Foreskin keratinocyte (primary cell): ENCODE measurements at places on chromosomes 2 and 18.

- no peak for DNase-seq
Observed at GRCh38 chr2:218648787-218649100, 10.7 kb downstream of the ZNF142 start.

DNA sequence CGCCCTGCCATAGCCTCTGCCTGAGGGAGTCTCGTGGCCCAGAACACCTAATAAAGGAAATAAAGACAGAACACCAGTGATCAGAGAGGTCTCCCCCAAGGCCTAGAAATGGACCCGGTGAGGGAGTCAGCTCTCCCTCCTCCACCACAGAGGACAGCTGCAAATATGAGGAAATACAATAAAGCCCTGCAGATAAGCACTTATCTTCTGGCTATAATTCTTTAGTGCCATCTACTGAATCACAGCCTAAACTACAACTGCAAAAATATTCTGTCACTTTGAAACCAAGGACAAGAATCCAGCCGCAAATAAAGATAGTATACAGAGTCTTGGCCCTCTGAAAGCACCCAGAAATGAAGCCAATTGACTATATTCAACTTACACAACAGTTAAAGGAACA is 42.4 kb upstream of the TACR1 start:
- DNase-seq: no peak

- no peak for DNase-seq
Observed at GRCh38 chr2:165193178-165193777, 10.6 kb downstream of the SCN3A start.

DNA sequence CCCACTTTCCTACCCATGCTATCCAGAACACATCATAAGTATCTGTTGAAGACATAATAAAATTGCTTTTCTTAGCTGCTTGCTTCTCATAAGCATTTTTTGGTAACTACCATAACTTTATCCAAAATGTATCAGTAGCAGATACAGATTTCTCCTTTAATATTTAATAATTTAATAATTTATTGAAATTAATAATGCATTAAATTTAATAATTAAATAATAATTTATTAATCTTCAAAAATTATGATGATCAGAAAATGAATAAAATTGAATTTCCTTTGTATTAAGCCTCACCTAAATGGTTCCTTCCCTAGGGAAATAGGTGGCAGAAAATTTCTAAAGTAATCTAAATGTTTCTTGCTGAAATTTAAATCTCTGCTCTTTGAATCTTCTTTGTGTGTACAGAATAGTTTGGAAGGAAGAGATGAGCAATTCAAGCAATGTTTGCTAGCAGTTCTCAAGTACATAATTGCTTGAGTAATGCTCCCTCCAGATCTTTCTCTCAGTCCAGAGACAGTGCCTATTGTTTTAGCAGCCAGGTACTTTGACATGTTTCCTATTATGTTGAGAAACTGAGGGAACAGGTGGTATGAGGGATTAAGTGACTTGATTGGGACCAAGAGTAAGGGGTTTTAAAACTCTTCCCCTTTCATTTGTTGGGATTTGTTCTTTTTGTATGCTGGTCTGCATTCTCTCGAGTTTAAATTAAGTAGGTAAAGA is 123.1 kb upstream of the CYP26B1 start:
- DNase-seq: no peak

DNA sequence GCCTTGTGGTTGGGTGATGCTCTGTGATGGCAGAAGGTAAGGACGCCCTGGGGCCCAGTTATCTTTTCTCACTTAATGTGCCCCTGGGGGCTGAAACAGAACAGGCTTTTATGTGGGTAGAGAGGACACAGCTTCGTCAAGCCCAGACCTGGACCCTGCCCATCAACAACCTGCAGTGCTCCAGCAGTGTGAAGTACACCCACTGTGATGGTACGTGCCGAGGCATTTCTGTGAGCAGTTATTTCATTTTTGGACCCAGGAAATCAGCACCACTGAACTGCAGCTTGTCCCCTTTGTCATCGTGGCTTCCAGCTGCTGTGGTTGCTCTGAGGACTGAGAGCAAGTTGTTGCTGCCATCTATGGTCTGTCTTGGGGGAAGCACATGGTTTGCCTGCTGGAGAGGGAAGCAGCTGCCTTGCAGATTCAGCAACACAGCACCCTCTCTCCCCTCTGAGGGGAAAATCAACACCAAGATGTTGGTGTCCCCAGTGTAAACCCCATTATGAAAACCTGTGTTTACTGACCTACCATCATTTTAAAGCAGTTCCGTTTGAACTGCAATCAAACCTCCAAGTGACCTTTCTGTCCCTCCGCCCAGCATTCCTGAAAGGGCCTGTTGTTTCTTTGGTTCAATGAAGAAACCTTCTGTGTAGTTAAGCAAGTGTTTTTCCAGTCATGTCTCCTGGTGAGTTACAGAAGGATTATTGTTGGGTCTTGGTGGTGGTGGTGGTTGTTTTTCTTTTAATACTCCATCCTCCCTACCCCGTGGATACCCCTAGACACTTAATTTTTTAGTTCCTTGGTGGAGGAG is 158.2 kb downstream of the MGAT5 start:
- DNase-seq: no peak

- no peak for DNase-seq
Observed at GRCh38 chr2:156784020-156784701, 348.0 kb downstream of the GPD2 start.

- DNase-seq: no peak
Observed at GRCh38 chr2:204538182-204539018, 6.9 kb upstream of the PARD3B start.

GRCh38 chr2:184402381-184402780 is 195.9 kb upstream of the ZNF804A start:
- DNase-seq: no peak

GRCh38 chr2:240731178-240731545 is 39.5 kb downstream of the AQP12A start:
- DNase-seq: peak; percentile 5

DNA sequence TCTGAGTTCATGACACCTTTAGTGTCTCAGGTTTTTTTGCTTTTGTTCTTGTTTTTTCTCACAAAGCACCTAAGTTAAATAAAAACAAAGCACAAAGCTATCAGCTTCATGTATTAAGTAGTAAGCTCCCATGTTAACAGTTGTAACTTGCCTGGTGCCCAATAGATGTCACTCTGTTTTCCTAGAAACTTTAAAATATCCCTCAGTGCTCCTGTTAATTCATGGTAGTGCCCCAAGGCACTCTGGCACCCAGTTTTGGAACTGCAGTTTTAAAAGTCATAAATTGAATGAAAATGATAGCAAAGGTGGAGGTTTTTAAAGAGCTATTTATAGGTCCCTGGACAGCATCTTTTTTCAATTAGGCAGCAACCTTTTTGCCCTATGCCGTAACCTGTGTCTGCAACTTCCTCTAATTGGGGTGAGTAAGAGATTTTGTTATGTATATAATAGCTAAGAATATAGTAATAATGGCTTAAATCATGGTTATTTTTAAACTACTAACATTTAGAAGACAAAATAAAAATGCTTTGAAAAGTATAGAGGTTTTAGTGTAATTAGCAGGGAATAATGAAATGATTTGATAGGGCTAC is 555.0 kb upstream of the TMEFF2 start:
- DNase-seq: peak; percentile 8

- peak; percentile 55 for DNase-seq
Observed at GRCh38 chr2:26298638-26299393, 47.1 kb upstream of the SELENOI start.

DNA sequence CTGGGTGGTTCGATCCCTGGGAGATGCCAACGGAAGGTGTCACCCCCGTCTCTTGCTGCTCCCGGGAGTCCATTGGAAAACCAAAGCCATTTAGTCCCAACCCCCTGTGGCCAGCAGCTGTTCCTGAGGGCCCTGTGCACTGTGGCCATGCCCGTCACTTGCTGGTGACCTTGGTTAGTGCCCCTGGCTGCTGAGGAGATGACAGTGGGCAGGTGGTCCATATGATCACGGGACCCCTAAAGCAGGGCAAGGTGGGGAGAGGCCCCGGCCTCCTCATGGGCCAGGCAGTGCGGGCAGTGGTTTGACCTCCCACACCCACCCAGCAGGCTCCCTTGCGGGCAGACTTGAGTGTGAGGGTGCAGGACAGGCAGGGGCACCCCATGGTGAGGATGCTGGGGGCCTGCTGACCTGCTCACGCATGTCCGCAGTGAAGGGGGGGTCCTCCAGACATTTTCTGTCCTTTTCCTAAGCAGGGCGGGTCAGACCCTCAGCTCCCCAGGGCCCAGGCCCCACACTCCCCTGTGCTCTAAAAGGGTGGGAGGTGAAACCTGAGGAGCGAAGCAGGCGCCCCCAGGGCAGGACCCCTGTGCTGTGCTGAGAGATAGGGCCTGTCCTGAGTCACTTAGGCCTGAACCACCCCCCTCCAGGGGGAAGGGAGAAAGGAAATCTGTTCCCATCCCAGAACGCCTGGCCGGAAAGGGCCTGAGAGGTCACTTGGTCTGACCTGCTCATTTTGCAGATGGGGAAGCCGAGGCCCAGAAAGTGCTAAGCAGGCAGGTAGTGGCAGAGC is 6.8 kb downstream of the ITM2C start:
- no peak for DNase-seq

GRCh38 chr18:58536534-58537271 is 92.2 kb downstream of the ALPK2 start:
- no peak for DNase-seq

- no peak for DNase-seq
Observed at GRCh38 chr2:96105152-96105915, 11.0 kb downstream of the ADRA2B start.

- DNase-seq: no peak
Observed at GRCh38 chr2:54901224-54901986, 148.8 kb downstream of the RTN4 start.

GRCh38 chr18:57581301-57581934 is 5.1 kb downstream of the FECH start:
- DNase-seq: no peak

DNA sequence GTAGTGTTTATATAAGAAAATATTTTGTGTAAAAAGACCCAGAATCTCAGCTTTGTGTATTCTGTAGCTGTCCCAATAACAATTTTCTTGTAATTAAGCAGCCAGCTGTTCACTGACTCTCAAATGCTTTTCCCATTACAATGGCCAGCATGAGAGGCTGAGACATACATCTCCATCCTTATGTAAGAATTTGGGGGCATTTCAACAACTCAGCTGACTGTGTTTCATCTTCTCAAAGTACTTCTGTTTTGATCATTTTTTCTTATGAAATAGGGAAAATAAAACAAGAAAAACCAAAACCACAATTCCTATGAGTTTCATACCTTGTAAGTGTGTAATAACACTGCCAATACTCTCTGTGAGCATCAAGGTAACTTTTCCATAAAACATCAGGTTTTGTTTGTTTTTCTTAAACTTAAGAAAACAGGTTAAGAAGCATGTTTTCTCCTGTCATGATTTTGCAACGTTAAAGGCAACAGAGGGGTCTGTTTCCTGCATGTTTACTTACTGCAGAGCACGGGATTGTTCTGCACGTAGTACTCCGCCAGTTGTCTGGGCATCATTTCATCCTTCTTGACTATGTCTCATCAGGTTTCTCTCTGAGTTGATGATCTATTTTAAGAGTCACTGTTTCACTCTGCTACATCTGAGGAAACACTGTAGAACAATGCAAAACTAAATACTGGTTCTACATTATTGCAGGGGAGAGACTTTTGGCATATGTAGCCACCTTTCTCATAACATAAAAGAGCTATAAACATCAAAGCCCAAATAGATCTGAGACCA is 62.9 kb upstream of the CYRIA start:
- no peak for DNase-seq

DNA sequence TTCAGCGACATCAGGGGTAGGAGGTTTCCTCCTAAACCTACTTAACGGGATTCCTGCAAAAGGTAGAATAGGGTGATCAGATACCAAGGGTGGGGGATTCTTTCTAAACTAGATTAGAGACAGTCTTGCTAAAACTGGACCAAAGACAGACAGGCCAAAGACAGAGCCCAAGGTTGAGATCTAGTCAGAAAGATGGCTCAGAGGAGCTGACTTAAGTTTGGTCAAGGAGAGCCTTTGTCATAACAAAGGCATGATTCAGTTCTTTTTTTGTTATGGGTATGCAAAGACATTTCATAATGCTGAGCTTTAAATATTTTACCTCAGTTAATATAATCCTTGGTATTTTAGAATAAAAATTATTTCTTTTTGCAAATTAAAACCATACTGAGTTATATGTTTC is 17.8 kb upstream of the GPR75 start:
- no peak for DNase-seq

DNA sequence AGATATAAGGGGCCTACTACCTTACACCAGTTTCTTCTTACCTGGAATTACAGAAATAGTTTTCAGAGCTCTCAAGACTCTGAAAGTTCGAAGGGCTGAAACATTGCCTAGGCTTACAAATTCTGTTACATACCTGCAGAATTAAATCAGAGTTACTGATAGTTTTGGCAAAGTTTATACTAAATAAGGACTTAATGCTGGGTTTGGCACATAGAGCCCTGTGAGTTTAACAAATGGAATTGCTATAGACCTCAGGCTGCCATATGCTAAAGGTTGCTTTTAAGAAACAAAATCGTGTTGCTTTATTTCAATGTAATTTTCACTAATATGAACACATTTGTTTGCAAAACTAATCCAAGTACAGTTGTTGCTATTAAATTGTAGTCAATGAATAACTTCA is 40.1 kb downstream of the SCN3A start:
- no peak for DNase-seq

- peak; percentile 70 for DNase-seq
Observed at GRCh38 chr2:111168528-111169239, 48.0 kb downstream of the BCL2L11 start.

DNA sequence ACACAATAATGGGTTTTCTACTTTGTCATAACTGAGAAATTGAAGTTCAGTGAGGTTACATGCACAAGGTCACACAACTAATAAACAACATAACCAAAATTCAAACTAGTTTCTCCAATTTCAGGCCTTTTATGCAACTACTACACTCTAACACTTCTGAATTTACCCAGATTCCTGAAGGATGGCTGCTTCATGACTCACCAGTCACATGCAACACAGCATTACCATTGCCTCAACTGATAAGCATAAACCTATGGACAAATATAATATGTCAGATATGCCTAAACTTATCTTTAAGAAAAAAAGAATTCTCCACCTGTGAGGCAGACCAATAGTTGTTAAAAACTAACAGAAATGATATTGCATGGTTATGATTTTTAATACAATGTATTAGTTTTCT is 586.5 kb upstream of the SLC8A1 start:
- peak; percentile 35 for DNase-seq

- DNase-seq: peak; percentile 48
Observed at GRCh38 chr18:23588836-23589560, 2.7 kb upstream of the NPC1 start.

DNA sequence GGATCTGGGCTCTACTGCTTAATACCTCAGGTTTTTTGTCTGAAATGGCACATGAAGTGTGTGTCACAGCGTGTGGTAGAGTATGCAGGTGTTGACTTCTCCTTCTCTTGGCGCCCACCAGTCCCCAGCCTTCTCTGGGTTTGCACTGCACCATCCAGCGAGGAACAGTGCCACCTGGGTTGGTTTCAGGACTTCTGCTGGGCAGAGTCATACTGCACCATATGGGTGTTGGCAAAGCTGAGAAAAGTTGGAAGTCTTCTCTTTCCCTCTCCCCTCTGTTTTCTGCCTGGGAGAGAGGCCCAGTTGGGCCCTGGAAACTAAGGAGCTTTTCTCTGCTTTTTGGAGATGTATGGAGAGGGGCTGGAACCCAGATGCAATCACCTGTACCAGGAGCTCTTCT is 43.8 kb downstream of the TMEM185B start:
- no peak for DNase-seq
